ENCODE measurements at places on chromosomes 1 and 21. TPM values are rescaled to one million over a fixed set of nuclear protein-coding genes. Genes with fewer than 3 reads are reported as not detected.
A peak's percentile ranks its signal among the peaks of the same experiment; 100 is the strongest.

- DNase-seq: no peak
These were observed 501.9 kb upstream of the C1orf87 start for GRCh38 chr1:60575326-60575977.

DNA sequence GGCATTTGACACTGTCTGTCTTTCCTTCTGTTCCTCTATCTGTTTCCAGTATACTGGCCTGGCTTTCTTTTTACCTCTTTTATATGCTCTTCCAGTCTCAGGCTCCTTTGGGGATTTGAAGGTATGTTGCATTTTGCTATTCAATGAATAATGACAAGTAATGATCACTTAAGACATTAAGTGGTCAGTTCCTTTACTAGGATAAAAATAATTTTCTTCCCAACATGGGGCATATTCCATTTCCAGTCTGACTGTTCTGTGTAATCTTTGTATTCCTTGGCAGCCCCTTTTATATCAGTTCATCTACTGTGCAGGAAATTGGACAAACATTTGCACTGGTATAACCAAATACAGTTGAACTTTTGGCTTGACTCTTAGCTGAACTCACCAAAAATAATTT is 15.6 kb downstream of the METTL18 start:
- DNase-seq: no peak

DNA sequence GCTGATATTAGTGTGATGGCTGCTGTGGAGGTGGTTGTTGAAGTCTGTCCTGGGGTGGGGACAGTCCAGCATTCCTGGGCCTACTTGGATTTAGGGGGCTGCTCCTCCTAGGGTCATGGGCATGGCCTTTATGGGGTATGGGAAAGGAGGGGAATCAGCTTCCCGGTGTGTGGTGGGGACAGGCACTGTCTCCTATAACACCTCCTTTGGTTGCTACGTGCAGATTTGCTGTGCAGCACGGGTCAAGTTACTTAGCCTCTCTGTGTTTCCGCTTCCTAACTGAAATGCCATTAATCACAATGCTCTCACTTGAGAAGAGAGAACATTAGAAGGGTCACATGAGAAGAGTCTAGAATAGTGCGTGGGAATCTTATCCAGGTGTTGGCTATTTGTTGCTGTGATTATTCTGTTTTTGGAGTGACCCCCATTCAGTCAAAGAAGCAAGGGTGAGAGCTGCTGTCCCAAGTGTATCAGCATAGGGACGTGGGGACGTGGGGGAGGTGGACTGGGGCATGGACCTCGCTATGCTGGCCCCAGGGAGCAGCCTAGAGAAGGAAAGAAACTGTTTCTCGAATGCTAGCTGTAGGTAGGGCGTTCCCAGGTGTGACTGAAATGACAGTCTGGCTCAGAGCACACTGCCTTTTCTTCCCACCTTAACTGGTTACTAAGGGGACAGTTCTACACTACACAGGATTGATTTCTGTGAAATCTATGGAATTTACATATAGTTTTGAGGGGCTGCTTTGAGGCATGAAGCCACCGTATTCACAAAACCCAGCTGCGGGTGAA is 19.9 kb downstream of the SOX13 start:
- no peak for DNase-seq

DNA sequence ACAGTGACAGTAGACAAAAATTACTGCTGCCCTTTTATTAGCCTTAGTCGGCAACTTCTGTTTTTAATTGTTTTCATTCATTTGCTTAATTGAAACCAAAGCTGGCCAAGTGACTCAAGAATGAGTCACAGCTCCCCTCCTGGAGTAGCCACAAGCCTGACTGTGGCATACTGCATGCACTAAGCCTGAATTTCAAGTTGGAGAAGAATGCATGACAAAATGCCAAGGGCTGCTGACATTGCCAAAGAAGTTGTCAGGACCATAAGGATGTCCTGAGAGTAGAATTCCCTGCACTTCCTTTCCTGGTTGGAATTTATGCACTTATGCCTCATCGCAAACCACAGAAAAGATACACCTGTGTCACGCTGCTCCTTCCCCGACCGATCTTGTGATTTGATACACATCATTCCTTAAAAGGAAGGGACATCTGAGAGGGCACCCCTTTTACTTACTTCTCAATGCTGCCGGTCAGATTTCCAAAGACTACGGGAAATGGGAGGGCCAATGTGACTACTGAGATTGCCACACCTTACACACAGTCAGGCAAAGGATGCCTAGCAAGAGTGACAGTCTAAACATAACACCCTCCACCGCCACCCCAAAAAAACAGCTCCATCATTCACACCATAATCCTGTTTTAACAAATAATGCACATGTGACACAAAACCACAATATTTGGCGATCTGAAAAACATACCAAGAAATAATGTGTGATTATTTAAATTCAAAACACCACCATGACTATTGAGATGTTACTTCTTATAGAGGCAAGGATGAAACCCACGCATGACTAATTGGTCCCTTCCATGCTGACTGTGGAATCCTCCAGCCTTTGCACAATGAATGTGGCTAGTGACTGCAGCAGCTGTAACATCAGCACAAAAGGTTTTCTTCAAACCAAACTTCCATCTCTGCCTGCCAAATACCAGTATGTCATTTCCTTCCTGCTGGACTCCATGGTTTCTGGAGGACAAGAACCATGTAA is 28.2 kb downstream of the VAV3 start:
- DNase-seq: peak; percentile 30

GRCh38 chr1:205283270-205284147 is 38.0 kb downstream of the NUAK2 start:
- DNase-seq: no peak

GRCh38 chr1:176896216-176896615 is 268.3 kb downstream of the ASTN1 start:
- DNase-seq: no peak

DNA sequence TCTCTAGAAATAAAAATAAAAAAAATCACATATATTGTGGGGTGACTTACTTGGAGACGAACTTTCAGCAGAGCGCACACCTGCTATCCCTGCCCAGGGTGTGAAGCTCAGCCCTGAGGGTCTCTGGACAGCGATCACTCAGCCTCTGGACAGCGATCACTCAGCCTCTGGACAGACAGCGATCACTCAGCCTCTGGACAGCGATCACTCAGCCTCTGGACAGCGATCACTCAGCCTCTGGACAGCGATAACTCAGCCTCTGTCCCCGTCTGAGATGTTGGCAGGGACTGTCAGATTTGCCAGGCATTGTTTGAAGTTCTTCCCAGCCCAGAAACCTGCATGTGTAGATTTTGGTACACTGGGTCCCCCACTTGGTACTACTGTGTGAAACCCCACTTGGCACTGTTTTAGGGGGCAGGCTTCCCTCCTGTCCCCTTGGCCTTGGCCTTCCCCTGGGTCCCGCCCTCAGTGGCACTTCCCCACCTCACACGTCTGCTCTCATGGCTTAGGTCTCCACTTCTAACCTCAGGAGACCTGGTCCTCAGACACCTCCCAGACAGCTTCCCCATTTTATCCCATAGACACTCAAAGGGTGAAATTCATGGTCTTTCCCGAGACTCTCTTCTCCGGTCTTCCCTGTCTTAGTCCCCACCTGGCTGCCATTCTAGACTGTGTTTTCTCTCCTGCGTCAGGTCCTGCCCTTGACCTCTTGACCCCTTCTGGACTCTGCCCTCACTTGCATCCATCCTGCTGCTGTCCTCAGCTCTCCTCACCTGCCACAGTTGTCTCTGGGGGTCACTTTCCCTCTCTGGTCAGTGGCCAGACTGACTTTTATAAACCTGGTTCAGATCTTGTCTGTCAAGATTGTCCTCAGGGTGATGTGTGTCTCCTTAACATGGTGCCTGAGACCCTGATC is 10.2 kb downstream of the PSEN2 start:
- no peak for DNase-seq

DNA sequence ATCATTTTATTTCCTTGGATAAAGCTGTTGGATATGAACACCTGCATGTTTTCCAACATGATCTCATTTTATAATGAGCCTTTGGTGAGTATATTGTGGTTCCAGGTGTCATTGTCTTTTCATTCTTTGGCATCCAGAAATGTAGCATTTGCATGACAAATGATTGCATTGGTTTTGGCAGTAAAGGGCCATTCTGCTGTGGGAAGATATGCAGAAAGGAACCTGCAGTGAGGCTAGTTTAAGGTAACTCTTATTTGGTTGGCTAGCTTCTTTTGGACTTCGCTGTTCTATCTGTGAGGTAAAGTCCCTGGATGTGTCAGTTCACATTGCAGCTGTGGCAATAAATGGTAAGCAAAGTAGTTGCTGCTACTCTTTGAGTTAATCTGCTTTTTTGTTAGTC is 343.0 kb downstream of the AMY1C start:
- DNase-seq: no peak

DNA sequence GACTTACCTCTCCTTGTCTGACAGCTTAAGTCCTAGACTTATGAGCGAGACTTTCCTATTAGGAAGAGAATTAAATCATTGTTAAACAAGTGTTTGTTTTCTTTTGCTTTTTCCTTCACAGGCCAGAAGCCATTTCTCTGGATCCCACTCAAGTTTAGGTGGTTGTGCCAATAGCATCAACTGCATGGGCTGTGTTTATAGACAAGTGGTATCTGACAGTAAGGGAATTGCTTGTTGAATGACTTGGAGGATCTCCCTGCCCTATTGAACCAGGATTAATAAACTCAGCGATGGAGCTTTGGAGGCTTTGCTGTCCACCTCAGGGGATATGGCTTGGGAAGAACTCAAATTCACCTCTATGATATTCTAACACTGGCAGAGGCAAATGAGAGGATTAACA is 43.7 kb downstream of the UTP25 start:
- no peak for DNase-seq

DNA sequence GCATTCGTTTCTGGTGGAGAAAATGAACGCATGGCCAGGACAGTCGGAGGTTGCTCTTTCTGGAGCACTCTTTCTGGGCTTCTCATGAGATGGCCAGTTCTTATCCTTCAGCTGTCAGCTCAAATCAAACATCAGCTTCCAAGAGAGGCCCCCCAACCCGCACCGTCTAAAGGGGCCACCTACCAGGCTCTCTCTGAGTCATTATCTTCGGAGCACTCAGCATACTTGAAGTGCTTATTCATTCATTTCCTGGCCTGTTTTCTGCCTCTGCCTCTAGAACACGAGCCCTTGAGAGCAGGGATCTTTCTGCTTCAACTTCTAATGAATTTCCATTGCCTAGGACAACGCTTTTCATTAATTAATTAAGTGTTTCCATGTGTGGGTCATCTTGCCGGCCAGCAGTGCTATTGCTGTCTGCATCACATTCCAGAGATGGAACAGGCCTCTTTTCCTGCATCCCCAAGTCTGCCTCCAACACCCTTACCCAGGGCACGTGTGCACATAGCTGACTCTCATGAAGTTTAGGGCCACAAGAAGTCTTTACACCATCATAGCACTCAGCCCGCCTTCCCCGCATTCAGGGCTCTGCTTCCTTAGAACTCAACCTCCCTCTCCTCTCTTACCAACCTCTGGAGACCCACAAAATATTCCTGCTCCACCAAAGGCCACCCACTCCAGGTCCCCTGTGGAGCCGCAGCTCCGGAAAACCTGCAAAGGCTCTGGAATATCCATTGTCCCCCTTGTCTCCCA is 52.1 kb upstream of the LAPTM5 start:
- no peak for DNase-seq

DNA sequence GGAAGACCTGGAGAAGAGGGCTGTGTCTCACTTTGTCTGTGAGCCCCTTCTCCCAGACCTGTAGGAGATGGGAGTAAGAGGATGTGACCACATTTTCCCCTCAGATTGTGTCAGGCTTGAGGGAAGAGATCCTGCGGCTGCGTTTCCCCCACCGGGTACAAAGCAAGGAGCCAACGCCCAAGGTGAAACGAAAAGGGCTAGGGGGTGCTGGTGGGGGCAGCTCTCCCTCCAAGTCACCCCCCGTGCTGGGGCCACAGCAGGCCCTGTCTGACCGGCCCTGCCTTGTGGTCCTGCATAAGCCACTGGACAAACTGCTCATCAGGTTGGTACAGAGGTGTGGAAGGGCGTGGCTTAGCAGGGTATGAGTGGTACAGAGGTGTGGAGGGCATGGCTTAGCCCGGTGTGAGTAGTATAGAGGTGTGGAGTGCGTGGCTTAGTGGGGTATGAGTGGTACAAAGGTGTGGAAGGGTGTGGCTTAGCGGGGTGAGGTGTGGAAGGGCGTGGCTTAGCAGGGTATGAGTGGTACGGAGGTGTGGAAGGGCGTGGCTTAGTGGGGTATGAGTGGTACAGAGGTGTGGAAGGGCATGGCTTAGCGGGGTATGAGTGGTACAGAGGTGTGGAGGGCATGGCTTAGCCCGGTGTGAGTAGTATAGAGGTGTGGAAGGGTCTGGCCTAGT is 30.6 kb downstream of the HYI start:
- DNase-seq: no peak

DNA sequence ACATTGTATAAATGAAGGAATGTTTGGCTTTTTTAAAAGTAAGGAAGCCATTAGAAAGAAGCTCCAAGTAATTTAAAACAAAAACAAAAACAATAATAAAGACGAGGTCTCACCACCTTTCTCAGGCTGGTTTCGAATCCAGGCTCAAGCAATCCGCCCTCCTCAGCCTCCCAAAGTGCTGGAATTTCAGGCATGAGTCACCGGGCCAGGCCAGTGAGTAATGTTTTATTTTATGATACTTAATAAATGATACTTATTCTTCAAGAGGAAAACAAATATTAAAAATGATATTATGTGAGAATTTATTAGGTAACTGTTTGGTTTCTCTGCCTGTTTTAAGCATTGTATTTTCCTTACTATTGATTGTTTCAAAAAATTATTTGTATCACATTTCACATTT is 201.4 kb upstream of the BRINP3 start:
- no peak for DNase-seq

C8A gene
- not detected for total RNA-seq
